Central memory CD4-positive, alpha-beta T cell (primary cell): ENCODE measurements at places on chromosomes 12 and 14.

DNA sequence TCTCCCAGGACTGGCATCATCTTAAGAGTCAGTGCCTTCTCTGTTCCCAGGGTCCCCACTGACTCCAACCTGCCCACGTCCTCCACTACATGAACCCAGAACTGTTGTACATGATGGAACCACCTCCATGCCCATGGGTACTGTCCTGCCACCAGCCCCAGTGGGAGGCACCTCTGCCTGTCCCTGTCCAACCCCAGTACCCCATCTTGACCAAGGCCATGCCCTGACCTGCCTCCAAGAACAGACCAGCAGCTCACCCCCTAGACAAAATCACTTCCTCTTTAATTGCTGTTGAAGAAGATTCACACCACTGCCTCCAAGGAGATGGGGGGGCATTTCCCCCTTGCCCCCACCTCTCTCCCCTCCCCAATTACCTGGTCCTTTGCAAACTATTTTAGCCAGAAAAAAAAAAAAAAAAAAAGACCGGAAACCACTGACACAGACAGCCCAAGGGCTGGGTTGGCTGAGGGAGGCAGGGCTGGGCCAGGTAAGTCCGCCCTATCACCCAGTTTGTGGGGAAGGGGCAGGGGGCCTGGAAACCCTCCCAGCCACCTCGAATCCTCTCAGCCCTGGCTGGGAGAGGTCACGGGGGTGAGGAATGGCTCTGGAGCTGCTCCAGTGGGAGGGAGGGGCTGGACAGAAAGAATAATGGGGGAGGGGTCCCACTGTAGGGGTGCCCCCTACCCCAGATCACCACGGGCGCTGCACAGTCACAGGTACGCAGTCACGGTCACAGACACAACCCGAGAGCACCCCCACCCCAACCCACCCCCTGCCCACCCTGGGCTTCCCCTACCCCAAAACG lies 13.4 kb downstream of the AGAP2 start:
- DNase-seq, result no peak

- DNase-seq, result no peak
Observed at GRCh38 chr12:82203086-82203485, 155.1 kb downstream of the CCDC59 start.

DNA sequence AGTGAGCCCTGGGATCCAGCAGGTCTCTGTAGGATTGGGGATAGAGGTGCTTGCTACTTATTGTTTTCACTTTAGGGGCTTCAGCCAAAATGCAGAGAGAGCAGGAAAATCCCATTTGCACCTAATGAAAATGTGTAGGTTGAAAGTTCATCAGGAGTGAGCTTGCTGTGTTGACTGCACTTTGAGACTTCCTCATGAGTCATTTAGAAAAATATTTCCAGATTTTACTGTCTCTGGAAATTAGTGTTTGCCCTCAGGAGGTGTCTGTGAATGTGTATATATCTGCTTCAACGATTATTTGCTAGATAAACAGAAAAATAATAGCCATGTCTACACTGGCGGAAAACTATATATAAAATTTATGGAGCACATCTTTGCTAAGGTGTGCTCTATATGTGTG lies 159.3 kb downstream of the CAND1 start:
- DNase-seq, result no peak

GRCh38 chr14:52363041-52363704 lies 49.1 kb downstream of the PTGER2 start:
- DNase-seq, result no peak

GRCh38 chr12:22978962-22979361 lies 354.0 kb downstream of the ETNK1 start:
- no peak for DNase-seq

DNA sequence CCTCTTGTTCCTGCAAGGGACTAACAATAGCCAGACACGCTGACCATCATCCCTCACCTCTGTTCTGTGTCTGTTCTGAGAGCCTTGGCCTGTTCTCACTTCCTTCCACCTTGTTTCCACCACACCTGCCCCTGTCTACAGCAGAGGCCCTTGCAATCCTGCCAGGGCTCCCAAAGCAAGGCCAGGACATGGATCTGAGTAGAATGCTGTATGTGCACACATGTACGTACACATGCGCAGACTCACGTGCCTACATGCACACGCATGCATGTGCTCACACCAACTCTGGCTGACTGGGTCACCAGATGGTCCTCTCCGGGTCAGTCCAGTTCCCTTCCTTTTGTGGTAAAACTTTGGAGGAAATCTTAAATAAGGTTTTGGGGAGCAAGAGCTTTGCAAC lies 133.0 kb upstream of the C14orf180 start:
- DNase-seq, result no peak

GRCh38 chr12:116559162-116559935 lies at the start of gene MAP1LC3B2:
Gene MAP1LC3B2 (plus strand): TSS chr12:116559381. CDS start chr12:116575943, 16,562 bp downstream.
- DNase-seq, result peak; percentile 88

GRCh38 chr12:1502831-1503230 lies 91.5 kb downstream of the FBXL14 start:
- no peak for DNase-seq

GRCh38 chr14:63296060-63296563 lies 22.6 kb downstream of the GPHB5 start:
- DNase-seq, result no peak

DNA sequence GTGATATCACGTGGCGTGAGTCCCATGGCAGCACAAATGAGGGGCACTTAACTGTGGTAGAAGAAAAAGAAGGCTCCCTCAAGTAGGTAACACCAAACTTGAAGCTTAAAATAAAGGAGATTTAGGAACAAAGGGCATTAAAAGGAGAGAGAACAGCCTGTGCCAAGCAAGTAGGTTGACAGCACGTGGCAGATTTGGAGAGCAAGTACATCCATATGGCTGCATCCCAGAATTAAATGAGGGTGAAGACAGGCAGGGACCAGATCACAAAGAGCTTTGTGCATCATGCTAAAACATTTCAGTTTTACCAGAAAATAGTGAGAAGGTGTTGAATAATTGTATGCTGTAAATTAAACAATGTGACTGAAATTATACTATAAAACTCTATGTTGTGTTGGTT lies 32.8 kb downstream of the KCNMB4 start:
- no peak for DNase-seq

GRCh38 chr12:26736563-26737486 lies 96.2 kb downstream of the ITPR2 start:
- DNase-seq, result no peak

DNA sequence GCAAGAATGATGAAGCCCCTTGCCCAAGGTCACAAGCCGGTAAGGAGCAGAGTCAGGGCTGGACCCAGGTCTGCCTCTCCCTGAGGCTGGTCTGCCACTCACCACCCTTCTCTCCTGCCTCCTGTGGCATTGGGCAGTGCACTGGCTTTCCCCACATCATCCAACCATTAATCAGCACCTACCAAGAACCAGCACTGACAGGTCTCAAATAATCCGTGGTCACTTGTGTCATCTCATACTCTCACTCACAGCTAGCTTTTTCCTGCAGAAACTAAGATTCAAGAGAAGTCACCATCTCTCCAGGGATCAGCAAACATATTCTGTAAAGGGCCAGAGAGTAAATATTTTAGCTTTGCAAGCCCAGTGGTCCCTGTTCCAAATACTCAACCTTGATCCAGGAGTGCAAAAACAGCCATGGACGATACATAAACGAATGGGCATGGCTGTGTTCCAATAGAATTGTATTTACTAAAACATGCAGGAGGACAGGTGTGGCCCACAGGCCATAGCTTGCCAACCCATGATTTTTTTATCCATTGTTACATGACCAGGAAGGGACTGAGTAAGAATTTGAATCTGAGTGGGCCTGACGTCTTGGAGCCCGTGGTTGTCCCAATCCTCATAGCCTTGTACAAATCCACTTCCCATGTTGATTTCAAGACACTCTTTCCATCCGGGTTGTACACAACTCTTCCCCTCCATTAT lies 374.2 kb downstream of the BCL11B start:
- DNase-seq, result no peak

- no peak for DNase-seq
Observed at GRCh38 chr12:102427543-102427941, 52.8 kb downstream of the IGF1 start.

- no peak for DNase-seq
Observed at GRCh38 chr12:54390176-54390667, 5.7 kb upstream of the ZNF385A start.

DNA sequence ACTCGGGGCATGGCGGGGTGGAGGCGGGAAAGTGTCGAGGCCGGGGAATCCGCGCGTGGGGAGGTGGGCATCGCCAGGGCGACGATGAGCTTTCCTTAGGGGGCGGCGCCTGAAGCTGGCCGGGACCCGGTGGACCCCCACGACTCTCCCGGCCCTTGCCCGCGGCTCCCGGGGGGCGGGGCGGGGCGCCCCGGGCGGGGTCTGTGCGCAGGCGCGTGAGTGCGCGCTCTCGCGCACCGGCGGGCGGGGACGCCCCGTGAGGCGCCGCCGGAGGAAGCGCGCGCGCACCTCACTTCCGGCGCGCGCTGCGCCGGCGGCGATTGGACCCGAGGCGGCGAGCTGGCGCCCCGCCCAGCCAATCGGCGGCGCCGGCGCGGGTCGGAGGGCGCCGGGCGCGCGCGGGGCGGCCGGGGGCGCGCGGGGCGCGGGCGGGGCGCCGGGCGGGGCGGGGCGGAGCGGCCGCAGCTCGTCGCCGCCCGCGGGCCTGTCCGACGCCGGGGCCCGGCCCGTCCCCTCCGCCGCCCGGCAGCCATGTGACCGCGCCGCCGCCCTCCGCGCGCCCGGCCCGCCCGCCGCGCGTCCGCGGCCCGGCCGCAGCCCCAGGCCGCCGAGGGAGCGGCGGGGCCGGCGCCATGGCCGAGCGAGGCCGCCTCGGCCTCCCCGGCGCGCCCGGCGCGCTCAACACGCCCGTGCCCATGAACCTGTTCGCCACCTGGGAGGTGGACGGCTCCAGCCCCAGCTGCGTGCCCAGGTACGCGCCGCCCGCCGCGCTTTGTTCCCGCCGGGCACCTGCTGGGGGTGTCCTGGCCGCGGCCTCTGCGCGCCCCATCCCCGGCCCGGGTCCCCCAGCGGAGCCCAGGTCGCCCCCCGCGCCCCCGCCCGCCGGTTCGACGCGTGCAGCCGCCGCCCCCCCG lies at the start of gene PACS2:
PACS2 (plus strand) TSS at position 462 of the 914 bp plus-strand sequence; CDS start at position 633, 171 bp downstream.
- DNase-seq, result peak; percentile 82

GRCh38 chr12:27616356-27617142 lies 79.7 kb upstream of the REP15 start:
- DNase-seq, result no peak

DNA sequence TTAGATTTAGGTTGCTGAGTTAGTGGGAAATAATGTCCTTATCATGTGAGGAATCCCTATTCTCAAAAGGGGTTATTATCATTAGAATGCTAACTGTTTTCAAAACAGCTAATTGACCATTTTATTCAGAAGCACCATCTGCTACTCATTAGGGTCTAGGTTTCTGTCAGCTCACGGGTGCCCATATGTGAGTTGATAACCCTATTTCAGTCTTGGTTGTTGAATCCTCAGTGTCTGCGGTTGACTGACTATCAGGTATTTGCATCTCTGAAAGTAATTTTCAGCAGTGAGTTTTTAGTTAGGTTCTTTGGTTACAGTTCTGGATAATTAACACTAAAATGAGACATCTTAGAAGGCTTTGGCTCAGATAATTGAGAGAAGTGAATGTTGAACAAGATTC lies 1404.0 kb downstream of the AACS start:
- no peak for DNase-seq

- no peak for DNase-seq
Observed at GRCh38 chr14:61145903-61146481, 135.1 kb downstream of the TMEM30B start.

DNA sequence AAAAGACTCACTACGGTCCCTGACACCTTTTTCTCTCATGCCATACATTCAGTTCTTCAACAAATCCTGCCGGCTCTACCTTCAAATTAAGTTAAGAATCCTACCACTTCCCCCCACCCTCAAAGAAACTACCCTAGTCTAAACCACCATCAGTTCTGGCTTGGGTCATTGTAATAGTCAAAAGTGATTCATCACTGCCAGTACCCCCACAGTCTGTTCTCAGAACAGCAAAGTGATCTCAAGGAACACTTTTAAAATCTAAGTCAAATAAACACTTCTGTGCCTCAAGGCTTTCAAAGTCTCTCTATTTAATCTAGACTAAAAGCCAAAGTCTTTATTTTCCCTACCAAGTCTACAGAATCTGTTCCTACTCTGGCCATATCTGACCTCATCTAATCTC lies 12.0 kb upstream of the FAM234B start:
- DNase-seq, result no peak

- no peak for DNase-seq
Observed at GRCh38 chr14:104687601-104688504, 1.6 kb upstream of the INF2 start.

- DNase-seq, result no peak
Observed at GRCh38 chr12:125314051-125314755, 249.0 kb downstream of the AACS start.

- DNase-seq, result no peak
Observed at GRCh38 chr12:45918818-45919217, 71.6 kb downstream of the SCAF11 start.

DNA sequence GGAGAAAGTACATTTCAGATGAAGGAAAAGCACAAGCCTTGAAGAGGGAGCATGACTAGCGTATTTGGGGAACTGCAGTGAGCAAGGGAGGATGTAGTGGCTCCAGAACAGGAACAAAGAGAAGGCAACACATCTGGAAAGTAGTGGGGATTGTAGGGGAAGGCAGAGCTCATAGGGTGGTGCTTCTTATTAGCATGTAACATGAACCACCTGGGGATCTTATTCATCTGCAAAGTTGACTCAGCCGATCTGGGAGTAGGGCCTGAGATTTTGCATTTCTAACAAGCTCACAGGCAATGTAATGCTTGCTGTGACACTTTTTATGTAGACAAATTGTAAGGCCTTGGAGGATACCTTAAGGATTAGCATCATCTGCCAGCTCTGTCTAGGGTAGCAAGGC lies 447.3 kb downstream of the NELL2 start:
- no peak for DNase-seq

GRCh38 chr14:45038865-45039264 lies 45.1 kb upstream of the PRPF39 start:
- DNase-seq, result no peak

DNA sequence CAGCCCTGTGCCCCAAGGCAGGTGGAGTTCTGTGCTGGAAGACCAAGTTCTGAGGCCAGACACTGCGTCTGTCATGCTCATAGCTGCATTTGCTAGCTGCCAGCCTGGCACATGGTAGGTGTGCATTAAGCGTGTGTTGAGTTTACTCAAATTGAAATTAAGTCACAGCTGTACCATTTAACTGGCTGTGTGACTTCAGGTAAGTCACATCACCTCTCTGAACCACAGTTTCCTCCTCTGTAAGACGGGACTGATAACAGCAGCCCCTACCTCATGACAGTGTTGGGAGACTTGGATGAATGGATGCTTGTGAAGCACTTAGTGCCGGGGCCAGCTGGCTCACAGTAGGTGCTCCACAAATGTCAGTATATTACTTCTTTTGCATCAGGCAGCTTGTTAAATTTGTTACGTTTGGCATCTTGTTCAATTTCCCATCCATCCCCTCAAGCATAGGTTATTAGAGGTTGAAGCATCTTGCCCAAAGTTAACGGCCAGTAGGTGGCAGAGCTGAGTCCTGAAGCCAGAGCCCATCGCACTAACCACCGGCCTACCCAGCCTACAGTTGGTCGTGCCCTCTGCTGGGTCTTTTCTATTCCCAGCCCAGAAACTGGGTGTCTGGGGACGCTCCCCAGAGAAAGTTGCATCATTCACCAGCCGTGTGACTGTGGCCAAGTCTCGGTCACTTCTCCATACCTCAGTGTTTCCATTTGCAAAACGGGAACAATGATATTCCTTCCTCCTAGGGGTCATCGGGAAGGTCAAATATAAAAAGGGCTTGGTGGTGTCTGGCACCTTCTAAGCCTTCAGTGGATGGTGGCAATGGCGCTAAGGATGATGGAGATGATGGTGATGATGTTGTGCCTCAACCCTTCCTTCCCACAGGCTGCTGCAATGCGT lies 4.5 kb downstream of the DAO start:
- peak; percentile 34 for DNase-seq

- DNase-seq, result no peak
Observed at GRCh38 chr12:131106349-131106941, 152.7 kb downstream of the ADGRD1 start.

- no peak for DNase-seq
Observed at GRCh38 chr14:76484355-76484754, 108.4 kb downstream of the ESRRB start.
